ENCODE measurements at places on chromosomes 6 and 20. TPM values are rescaled to one million over a fixed set of nuclear protein-coding genes. Genes with fewer than 3 reads are reported as not detected.

CD93 gene
- total RNA-seq: 0.10 TPM

CNR1 gene
- 20.4 TPM for total RNA-seq

COL9A3 gene
- 98.6 TPM for total RNA-seq

NKX2-4 gene
- not detected for total RNA-seq

KIF13A gene
- total RNA-seq: 23.4 TPM

GTSF1L gene
- total RNA-seq: 0.84 TPM

OPRM1 gene
- not detected for total RNA-seq

PACRG gene
- total RNA-seq: not detected

NKAIN4 gene
- not detected for total RNA-seq

COL12A1 gene
- not detected for total RNA-seq

MCHR2 gene
- total RNA-seq: not detected

IRF4 gene
- total RNA-seq: 129 TPM

ZNF343 gene
- 19.8 TPM for total RNA-seq

All from B cell (primary cell).